Thyroid gland (tissue), 4 donors: ENCODE measurements at places on chromosomes 2 and 18. TPM values are rescaled to one million over a fixed set of nuclear protein-coding genes. Genes with fewer than 3 reads are reported as not detected.

- no peak for DNase-seq
These were observed 25.5 kb upstream of the STAT4 start for GRCh38 chr2:191176305-191176704.

The TXNDC2 gene
- not detected for total RNA-seq

GRCh38 chr18:78085241-78086185 is 835.9 kb downstream of the GALR1 start:
- no peak for DNase-seq

DNA sequence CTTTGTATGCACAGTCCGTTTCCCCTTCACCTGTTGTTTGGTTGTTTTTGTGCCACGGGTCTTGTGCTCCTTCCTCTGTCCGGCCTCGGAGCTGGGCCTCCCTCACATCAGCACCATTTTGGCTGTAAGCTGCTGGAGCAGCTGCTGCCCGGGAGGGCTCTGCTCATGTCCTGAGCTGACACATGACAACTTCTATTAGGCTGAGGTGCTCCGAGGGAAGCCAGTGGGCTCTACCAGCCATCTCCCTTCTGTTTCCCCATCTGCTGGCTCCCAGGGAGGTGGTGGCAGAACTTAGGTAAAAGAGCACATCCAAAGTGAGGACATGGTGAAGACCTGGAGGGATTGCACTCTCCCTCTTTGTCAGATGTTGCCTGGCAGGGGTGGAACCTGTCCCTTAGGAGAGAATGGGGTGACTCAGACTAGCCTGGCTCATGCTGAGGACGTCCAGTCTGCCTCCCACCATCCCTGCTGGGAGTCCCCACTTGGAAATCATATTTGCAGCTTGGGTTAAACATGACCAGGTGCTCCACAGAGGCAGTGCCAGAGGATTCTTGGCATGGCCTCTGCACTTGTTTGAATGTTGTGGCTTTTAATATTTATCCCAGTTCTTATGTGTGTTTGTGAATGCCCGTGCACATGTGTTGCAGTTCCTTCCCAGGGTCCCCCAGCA is 49.8 kb upstream of the TNP1 start:
- no peak for DNase-seq

The TMEM178A gene
- total RNA-seq: 3.3 TPM

The CNDP1 gene
- 1.0 TPM for total RNA-seq

The OTOF gene
- total RNA-seq: not detected

DNA sequence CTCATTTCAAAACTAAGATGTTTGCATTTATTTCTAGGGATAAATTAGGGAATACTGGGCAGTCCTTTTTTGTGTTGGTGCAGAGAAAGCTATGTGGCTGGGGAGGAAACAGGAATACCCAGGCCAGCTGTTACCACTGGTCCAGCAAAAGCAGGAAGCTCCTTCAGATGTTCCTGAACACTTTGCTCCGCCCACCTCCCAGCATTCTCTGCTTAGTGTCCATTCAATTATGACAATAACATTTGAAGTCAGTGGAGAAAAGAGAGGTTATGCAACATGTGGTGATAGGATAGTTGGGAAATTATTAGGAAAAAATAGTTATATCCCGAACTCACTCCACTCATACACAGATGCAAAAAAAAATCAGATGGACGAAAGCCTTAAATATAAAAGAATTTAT is 22.1 kb upstream of the ARPC2 start:
- DNase-seq: no peak

The PMAIP1 gene
- 2.3 TPM for total RNA-seq

- no peak for DNase-seq
These were observed 79.0 kb downstream of the TTC21B start for GRCh38 chr2:165874445-165875039.

- DNase-seq: no peak
These were observed 58.1 kb upstream of the OTX1 start for GRCh38 chr2:62992561-62992960.

The TWIST2 gene
- total RNA-seq: 21.5 TPM

The SERPINB12 gene
- not detected for total RNA-seq

The TRIM43 gene
- total RNA-seq: not detected

DNA sequence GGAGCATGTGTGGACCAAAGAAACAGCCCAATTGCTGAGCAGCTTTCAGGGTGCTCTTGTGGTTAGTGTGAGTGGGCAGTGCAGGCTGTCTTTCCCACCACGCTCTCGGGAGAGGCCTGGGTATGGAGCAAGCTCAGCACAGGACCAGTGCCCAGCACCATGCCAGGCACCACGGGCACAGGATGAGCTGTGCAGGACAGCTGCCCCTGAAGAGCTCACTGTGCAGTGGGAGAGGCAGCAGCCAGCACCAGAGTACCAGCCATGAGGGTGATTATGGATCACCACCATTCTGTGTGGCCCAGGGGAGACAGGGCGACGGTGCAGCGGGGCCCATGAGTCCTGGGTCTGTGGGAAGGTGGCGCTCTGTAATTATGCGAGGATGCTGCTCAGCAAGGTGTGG is 29.7 kb upstream of the FAHD2A start:
- no peak for DNase-seq

DNA sequence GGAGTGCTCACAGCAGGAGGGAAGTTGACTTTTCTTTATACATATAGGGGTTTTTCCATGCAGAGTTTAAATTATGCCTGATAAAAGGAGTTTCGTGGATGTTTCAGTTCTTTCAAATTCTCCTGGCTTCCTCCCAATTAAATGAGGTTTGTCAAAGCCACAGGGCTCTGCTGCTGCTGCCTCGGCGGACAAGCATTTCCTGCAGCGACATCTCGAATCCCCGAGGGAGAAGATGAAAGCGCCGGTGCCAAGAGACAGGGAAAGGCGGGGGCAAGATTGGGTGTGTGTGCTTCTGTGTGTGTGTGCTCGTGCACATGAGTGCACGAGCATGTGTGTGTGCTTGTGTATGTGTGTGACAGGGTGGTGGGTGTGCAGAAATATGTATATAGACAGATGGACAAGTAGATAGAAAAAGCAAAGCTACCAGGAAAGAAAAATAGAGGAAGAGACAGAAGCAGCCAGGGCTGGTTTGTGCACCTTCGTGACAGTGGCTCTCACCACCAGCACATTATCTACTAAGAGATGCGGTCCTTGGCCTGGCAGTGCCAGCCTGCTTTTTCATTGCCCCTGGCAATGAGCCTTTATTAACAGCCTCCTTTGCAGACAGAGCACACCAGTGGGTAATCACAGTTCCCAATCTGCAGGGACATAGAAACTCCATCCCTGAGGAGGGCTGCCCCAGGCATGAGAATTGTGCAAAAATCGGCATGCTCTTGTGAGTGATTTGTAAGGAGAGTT is 76.2 kb downstream of the CDK15 start:
- no peak for DNase-seq
